ENCODE measurements at places on chromosomes 6 and 20.

- DNase-seq: no peak
Observed at GRCh38 chr6:147260091-147260490, 55.9 kb downstream of the STXBP5 start.

GRCh38 chr6:24554474-24554873, 59.7 kb downstream of the ALDH5A1 start:
- no peak for DNase-seq

DNA sequence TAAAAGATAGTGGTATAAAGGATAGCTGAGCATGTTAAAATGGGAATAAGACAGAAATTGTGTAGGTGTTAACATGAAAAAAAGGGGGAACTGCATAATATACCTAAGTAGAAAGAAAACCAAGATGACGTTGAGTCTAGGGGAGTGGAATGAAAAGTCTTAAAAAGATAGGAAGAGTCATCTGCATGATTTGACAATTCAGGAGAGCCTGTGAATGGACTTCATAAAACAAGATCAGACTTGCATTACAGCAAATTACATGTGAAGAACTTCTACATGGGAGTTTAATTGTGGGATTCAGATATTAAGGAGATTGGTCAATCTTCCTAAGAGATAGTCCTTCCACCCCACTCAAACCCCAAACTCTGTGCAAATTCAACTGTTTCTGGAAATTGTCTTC, 85.5 kb downstream of the WASF1 start:
- no peak for DNase-seq

GRCh38 chr20:47296950-47297349, 59.5 kb downstream of the ZMYND8 start:
- peak; percentile 33 for DNase-seq

DNA sequence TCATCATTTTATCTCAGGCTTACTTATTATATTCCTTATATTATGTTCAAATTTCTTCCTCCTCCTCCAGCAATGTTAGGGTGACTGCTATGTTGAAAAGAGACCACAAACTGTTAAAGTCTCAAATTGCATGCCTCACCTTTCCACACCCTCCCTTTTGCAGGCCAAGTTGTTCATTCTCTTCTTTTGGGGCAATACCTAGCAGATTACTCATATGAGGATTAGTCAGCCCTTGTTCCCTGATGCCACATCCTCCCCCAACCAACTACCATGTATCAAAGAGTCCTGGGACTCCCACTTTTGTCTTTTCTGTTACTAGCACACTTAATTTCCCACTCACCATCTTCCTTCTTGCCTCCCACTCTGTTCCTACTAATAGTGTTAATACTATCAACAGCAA, 434.7 kb downstream of the BCKDHB start:
- peak; percentile 58 for DNase-seq

DNA sequence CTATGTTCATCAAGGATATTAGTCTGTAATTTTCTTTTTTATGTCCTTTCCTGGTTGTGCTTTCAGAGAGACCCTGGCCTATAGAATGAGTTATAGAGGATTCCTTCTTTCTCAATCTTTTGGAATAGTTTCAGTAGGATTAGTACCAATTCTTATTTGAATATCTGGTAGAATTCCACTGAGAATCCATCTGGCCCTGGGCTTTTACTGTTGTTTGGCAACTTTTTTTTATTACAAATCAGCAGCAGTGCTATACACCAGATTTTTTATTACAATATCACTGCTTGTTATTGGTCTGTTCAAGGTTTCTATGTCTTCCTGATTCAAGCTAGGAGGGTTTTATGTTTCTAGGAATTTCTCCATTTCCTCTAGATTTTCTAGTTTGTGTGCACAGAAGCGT, 50.0 kb upstream of the NRSN1 start:
- DNase-seq: no peak

GRCh38 chr20:17571153-17571527, 1.3 kb downstream of the DSTN start:
- no peak for DNase-seq

- DNase-seq: no peak
Observed at GRCh38 chr20:37841389-37841788, 61.5 kb upstream of the VSTM2L start.

GRCh38 chr20:15178581-15178980, 841.2 kb upstream of the FLRT3 start:
- DNase-seq: no peak

DNA sequence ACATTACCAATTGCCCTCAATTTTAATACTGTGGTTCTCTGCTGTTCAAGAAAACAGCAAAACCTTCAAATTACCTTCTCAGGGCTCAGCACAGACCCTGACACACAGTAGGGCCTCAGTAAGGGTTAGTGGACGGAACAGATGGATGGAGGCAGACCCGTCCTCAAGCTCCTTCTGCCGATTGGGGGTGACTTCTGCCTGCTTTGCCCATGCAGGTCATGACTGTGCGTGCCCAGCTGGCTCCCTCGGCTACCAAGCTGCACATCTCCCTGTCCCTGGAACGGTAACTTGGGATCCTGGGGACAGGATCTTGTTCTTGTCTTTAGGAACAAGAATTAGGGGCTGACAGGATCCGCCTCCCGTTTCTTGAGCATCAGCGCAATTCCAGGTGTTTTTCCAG, 9.8 kb upstream of the BPIFB4 start:
- no peak for DNase-seq

DNA sequence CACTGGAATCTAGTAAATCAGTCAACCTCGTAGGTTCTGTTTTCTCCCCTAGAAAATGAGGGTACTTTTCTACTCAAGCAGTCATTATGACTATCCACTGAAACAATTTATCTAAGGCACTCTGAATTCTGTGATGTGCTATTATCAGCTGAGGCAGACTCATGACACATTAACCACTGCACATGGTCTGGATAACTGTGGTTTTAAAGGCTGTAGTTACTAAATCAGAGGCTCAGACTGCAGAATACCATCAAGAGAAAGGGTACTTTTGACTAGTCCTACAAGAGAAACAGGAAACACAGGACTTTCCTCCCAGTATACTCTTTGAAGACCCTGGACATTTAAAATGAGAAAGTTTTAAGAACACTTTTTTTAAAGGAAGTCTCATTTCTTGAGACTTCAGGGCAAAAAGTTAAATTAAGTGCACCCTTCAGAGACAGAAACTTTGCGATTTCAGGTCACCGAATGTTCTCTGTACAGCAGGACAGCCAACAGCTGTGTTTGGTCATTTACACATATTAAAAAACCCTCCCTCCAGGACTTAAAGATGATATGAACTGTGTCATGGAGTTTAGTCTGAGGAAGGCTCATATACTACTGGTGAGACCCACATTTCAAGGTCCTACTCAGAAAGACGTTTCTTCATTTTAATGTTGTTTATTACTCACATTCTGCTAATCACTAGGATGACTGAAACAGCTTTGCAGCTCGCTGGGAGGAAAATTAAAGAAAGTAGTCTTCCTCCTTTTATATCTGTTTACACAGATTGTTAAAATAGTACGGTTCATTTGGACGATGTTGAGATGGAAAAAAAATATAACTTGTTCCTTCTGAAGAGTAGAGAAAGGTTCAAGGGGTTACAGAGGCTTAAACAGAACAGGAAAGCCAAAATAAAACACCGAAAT, 19.9 kb downstream of the ATXN1 start:
- no peak for DNase-seq

- DNase-seq: no peak
Observed at GRCh38 chr6:157911278-157911677, 70.4 kb upstream of the SYNJ2 start.

DNA sequence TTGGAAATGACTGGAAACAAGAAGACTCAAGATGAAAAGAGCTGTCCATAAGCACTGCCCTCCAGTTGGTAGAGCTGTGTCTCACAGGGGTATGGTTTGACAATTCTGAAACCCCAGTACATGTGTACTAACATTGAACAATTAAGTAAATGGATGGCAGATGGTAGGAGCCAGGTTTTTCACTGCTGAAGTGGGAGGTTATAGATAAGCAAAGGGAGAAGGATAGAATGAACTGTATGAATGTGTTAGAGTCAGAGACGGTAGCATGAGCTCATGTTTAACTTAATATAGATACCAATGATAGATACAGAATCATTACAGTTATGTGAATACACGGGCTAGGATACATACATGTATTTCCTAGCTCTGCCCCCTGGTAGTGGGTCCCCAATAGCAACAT, 95.0 kb upstream of the SIRPA start:
- no peak for DNase-seq

DNA sequence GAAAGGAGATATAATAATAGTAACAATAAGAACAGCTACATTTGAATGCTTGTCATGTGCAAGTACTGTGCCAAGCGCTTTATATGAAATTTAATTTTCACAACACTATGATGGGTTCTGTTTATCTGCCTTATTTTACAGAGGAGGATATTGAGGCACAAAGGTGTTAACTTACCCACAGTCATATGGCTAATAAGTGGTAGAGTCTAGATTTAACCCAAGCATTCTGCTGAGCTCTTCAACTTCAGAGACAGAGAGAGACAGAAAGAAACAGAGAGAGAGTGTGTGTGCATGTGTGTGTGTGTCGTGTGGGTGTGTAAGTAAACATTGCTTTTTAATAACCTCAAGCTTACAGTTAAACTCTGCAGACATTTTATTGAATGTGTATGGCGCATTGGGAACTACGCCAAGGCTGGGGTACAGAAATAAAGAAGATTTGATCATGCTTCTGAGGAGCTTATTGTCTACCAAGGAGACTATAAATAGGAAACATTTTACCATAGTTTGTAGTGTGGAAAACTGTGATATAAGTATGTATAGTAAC, 12.9 kb downstream of the TBPL1 start:
- no peak for DNase-seq

DNA sequence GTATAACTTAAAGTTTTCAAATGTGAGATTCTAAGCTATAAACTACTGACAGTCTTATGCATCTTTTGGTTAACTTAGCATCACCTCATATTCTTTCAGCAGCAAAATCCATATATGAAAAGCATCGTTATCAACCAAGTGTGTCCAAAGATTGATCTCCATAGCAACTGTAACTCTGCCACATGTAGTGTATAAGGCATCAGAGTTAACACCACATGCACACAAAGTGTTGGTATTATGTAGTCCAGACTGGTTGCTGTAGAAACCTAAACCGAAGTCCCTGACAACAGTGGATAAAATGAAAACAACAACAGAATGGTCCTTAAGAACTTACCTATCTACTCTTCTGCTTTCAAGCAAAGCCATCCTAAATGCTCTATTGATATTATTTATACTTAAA, 39.6 kb downstream of the PDSS2 start:
- no peak for DNase-seq

- no peak for DNase-seq
Observed at GRCh38 chr20:17895641-17896171, 72.9 kb downstream of the SNX5 start.

GRCh38 chr20:56513161-56514150, 11.1 kb upstream of the FAM209A start:
- DNase-seq: no peak

DNA sequence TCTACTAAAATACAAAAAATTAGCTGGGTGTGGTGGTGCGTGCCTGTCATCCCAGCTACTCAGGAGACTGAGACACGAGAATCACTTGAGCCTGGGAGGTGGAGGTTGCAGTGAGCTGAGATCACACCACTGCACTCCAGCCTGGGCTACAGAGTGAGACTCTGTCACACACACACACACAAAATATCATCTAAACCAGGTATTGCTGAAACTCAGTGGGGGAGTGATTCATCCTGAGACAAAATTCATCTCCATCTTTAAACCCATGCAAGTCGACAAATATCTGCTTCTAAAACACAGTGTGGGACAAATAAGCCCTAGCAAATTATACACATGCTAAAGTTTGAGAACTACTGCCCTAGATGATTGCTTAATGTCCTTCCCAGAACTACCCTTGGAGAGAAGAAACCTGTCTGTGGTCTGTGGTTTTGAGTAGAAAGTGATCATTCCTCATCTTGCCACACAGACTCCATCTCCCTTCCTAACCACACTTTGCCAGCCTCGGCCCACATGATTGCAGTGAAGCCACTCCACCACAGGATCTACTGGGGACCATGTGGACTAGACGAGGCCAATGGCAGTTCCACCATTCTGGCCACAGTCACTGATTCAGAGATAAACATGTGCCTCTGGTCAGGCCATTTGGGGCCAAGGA, 130.3 kb downstream of the OPRM1 start:
- no peak for DNase-seq

GRCh38 chr20:40891351-40891750, 137.3 kb upstream of the TOP1 start:
- DNase-seq: no peak

GRCh38 chr6:154567695-154568220, 57.3 kb upstream of the CNKSR3 start:
- no peak for DNase-seq

Measured in Calu3 (cell line).